ENCODE measurements at places on chromosomes 3 and 15.

DNA sequence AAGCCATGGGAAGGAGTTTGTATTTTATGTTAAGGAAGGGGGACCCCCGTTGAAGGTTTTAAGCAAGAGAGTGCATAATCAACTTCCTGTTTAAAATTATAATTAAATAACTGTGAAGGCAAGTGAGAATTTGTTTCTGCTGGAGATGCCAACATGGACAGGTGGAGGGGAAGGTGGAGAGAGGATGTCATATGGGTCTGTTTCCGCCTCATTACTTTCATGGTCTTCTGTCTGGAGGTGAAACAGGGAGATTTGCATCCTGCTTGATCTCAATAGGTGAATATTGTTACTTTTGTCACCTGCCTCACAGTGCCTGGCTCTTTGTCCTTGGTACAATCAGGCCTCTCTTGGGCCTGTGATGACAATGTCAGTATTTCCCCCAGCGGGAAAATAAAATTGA, 300.6 kb upstream of the LMCD1 start:
- DNase-seq = no peak

- no peak for DNase-seq
Observed at GRCh38 chr15:73711526-73711925, 27.3 kb downstream of the CD276 start.

GRCh38 chr15:67189326-67190051, 65.0 kb downstream of the AAGAB start:
- DNase-seq = no peak

DNA sequence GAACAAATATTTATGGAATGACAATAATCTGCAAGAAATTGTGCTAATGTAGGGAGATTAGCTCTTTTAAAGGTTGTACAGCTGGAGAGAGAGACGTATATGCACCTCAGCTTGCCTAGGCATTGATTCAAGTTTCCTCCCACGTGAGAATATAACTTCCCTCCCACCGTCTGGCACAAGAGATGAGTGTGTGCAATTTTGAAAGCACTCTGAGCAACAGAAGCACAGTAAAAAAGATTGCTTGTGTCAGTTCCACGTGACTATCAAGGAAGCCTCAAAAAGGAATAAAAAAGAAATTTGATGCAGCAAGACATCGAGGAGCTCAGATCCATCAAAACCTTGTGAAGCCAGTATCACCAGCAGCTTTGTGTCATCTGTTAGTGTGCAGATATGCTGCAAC, 435.3 kb downstream of the TUSC7 start:
- no peak for DNase-seq

DNA sequence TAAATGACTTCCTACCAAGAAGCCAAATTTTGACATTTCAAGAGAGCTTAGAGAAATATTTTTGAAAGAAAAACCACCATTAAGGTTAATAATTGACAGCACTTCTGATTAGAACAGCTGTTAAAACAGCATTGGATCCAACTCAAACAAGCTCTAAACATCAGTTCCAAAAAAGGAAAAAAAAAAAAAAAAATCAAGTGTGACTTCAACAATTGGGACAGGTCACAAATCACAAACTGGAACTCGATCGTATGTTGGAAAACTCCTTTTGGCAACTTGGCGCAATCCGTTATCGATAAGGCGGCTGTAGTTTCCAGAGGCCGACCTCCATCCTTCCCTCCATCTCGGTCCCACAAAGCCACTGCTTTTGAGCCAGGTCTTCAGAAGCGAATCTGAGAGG, 17.8 kb downstream of the TLE3 start:
- no peak for DNase-seq

DNA sequence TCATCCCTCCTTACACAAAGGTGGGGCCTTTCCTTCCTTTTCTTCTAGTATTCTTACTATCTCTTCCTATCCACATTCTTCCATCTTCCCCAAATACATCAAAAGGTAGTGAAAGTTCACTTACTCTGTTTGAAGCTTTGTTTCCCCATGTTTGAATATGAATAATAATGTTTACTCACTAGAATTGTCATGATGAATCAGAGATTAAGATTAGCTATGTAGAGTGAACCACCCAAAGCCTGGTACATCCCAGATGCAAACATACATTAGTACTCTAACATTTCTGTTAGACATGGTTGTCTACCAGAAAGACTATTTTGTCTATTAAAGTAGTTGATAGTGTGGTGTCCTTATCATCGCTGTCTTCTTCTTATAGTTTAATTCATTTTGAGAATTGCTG, 327.1 kb upstream of the TBC1D5 start:
- no peak for DNase-seq

DNA sequence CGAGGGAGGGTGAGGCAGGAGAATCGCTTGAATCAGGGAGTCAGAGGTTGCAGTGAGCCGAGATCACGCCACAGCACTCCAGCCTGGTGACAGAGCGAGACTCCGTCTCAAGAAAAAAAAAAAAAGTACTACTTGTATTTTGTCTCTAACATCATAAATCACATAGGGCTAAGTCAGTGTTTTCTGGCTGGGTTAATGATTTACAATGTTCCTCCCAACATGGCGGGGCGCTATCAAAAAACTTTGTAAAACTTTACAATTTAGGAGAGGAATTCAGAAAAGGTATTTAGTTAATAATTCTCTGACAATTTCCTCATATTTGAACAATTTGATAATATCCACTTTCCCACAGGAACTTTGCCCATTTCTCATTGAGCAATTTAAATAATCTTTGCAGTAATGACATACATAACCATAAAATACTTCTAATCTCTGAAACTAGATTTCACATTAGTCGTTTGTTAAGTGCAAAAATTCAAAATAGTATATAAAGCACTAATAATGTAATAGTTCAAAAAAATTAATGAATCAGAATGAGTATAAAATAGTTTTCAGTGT, 26.6 kb upstream of the B3GNT5 start:
- DNase-seq = no peak

DNA sequence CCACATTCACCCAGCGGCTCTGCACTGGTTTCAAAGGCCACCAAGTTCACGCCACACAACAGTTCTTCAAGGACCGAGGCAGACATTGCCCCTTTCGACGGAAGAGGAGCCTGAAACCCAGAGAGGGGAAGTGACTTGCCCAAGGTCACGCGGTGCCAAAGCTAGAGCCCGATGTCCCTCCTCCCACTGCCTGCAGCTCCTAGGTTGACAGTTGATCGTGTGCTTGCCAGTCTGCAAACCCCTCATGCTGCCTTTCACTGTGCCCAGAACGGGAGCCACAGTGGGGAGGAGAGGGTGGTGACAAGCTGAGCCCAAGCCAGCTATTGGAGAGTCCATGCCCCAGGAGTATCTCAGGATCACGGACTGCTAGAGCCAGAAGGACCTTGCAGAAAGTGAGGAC, 230.9 kb downstream of the XXYLT1 start:
- no peak for DNase-seq

DNA sequence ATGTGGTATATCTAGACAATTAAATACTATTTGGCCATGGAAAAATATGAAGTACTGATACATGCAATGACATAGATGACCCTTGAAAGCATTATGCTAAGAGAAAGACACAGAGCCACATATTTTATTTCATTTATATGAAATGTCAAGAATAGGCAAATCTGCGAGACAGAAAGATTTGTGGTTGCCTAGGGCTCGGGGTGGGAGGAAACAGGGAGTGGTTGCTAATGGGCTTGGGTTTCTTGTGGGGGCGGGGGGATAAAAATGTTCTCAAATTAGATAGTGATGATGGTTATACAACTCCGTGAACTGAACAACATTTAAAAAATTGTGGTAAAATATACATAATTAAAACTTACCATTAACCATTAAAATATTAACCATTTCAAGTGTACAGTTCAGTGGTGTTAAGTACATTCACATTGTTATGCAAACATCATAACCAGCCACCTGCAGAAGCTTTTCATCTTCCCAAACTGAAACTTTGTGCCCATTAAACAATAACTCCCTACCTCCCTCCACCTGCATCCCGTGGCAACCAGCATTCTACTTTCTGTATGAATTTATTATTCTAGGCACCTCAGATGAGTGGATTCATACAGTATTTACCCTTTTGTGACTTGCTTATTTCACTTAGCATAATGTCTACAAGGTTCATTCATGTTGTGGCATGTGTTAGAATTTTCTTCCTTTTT, 24.3 kb upstream of the ANP32A start:
- DNase-seq = no peak

GRCh38 chr3:112973325-112974177, 1.4 kb downstream of the CD200R1 start:
- DNase-seq = no peak

- DNase-seq = no peak
Observed at GRCh38 chr3:52801839-52802238, 7.2 kb downstream of the ITIH3 start.

GRCh38 chr3:148999806-149000205, 8.5 kb downstream of the GYG1 start:
- DNase-seq = no peak

- DNase-seq = peak; percentile 14
Observed at GRCh38 chr15:34102175-34102925, 467 bp downstream of the PGBD4 start.

GRCh38 chr3:182139627-182140357, 428.1 kb downstream of the SOX2 start:
- no peak for DNase-seq

GRCh38 chr3:124856677-124857076, 30.5 kb downstream of the ITGB5 start:
- no peak for DNase-seq

DNA sequence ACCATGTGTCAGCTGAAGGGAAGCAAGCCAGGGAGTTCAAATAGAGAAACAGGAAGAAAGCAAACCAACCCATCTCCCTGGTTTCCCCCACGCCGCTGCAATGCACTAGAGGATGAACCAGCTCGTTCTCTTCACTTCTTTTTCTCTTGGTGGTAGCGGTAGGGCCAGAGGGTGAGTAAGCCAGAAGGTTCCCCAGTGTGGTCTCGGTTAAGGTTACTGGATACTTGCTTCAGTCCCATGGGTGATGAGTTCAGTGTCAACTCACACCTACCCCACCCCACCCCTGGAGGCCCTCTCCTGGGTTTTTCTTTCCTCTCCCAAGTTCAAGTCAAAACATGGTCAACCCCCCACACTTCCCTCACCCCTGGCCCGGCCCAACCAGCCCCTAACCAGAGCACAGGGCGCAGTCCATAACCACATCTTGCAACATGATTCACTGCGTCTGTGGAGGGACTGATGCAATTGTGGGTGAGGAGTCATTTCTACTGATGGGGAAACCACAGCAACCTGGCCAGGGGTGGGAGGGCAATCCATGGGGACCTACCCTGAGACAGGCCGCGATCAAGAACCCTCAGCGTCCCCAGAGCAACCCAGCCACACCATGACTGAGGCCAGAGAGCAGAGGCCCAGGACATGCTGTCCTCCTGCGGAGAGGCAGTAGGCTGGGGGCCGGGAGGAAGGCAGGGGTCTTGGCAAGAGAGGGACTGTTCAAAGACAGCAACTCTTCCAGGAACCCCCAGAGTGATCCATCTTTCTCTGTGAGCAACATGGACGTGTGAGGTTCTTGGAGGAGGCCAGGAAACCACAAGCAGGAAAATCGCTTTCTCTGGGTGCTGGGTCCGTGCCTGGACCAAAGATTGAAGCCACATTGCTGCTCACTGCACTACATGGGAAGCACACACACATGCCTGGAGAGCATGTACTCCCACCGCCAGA, 276.6 kb downstream of the UACA start:
- peak; percentile 72 for DNase-seq

GRCh38 chr3:143634991-143635390, 213.3 kb downstream of the SLC9A9 start:
- no peak for DNase-seq

DNA sequence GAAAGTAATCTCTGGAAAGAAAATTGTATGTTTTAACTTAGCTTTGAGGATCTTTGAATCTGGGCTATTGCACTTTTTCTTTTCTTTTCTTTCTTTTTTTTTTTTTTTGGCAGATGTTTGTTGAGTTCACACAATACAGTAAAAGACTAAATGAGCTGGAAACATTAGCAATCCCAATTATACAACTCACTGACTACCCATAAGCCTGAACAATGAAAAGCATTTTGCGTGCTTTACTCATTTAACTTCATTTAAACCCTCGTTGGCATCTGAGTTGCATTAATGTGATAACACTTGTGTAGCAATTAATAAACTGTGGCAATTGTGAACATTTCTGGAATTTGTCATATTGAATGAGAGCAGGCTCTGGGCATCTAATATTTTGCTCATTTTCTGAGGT, 269.4 kb upstream of the RBMS3 start:
- DNase-seq = peak; percentile 19

GRCh38 chr3:131789188-131789587, 245.6 kb downstream of the CPNE4 start:
- no peak for DNase-seq

GRCh38 chr3:72872183-72872582, 15.7 kb upstream of the GXYLT2 start:
- DNase-seq = no peak

GRCh38 chr15:83174891-83175290, 32.7 kb downstream of the HDGFL3 start:
- DNase-seq = no peak

DNA sequence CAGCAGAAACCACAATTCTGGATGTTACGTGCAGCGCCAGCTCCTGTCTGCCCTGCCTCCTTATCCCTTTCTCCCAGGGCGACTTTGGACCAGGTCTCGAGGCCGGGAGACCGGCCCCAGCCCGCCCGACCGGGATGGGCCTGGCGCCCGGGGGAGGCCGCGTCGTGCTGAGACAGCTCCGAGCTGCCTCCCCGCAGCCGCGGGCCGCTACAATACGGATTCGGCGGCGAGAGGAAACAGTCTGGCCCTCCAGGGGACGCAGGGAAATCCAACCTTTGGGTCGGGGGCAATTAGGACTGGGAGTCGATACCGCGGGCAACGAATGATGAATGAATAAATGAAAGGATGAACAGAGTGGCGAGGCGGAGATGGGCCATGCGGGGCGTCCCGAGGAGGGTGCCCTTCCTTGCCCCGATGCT, 537 bp downstream of the GRAMD2A start:
- no peak for DNase-seq

DNA sequence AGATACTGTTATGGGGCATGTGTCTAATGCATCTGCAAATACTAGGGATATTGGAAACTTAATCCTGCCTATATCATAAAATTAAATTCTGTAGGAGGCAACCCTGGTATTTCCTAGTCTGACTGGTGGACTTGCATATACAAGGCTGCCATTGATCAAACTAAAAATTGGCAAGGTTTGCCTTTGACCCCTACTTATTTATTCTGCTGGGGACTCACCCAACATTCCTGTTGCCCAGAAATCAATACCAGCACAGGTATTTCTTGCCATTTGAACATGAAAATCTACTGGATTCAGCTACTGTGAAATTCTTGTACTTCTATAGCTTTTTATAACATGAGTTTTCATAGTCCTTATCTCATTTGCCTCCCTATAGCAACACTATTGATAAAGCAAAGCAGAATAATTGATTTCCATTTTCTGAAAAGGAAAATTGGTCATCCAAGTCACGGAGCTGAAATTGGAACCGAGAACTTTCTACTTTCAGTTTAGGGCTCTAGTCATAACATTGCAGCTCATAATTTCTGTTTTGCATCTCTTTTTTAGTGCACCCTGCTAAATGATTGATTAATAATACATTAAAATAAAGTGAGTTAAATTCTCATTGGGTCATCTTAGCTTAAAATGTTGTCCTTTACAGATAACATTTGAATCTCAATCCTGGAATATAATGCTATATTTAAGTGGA, 365.2 kb downstream of the MFSD1 start:
- DNase-seq = no peak

GRCh38 chr3:129181819-129182218, 1.9 kb downstream of the CNBP start:
- no peak for DNase-seq

GRCh38 chr3:53248161-53248560, 7.7 kb downstream of the TKT start:
- DNase-seq = no peak

All from pons (tissue), 1 donor.